GM12878 (cell line): ENCODE measurements at places on chromosomes 7 and 10. TPM values are rescaled to one million over a fixed set of nuclear protein-coding genes. Genes with fewer than 3 reads are reported as not detected.

DNA sequence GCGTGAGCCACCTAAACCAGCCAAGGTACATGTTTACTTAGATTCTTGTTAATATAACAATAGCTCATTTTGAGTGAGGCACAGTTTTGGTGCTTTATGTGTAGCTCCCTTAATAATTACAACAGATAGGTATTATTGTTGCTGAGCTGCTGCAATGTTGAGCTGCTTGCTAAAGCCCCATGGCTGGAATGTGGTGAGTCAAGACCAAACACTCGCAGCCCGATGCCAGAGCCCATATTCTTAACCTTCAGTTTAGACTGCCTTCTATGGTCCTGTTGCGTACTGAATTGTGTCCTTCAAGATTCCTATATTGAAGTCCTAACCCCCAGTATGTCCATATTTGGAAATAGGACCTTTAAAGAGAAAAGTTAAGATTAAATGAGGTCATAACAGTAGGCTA, 407.1 kb downstream of the NEBL start:
- no peaks in the 10 kb centered on the region for H3K27me3 ChIP-seq
- DNase-seq, result no peak
- no peak overlapping the region for H3K27ac ChIP-seq

GRCh38 chr7:115297656-115298055, 375.8 kb downstream of the MDFIC start:
- DNase-seq, result no peak
- no peaks in the 10 kb centered on the region for H3K36me3 ChIP-seq
- H3K27me3 ChIP-seq, result no peaks in the 10 kb centered on the region
- H3K4me1 ChIP-seq, result no peaks in the 10 kb centered on the region
- no peak overlapping the region for H3K27ac ChIP-seq

DNA sequence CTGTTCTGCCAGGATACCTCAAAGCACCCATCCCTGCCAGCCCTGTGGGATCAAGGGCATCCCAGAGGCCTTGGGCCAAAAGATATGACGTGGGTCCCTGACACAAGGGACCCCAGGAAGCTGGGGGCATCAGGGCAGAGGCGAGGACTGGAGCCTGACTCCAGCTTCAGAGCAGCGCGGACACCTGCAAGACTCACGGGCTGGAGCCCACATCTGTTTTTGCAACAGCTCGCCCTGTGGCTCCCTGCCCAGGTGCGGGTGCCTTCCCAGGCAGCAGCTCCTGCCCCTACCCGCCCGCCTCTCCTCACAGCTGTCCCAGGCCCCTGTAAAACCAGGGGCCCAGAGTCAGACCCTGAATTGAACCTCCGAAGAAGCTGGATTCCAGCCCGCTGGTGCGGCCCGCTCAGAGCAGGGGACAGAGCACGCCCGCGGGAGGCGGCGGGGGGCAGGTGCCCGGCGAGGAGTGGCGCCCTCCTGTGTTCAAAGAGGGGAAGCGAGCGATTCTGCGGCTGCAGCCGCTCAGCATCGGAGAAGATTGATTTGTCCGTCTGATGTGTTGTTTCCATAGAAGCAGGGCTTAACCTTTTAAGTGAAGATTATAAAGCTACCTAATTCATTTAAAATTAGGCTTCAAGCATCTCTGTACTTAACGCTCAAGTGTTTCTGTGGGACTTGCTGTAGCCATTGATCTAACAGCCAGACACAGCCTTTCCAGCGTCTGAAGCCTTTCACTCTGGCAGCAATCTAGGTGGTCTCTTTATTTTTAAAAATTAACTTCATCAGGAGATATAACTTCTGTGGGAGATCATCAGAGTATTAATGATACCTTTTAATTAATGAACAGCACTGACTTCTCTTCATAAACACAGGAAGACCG, 88.4 kb downstream of the BEND7 start:
- no peak for DNase-seq
- no peak overlapping the region for H3K27ac ChIP-seq
- no peaks in the 10 kb centered on the region for H3K36me3 ChIP-seq
- no peak overlapping the region for H3K4me3 ChIP-seq

The NODAL gene
- 0.11 TPM in 1 of 2 replicates, not detected in the other for total RNA-seq
